ENCODE measurements at places on chromosomes 7 and 10. TPM values are rescaled to one million over a fixed set of nuclear protein-coding genes. Genes with fewer than 3 reads are reported as not detected.
A peak's percentile ranks its signal among the peaks of the same experiment; 100 is the strongest.

DNA sequence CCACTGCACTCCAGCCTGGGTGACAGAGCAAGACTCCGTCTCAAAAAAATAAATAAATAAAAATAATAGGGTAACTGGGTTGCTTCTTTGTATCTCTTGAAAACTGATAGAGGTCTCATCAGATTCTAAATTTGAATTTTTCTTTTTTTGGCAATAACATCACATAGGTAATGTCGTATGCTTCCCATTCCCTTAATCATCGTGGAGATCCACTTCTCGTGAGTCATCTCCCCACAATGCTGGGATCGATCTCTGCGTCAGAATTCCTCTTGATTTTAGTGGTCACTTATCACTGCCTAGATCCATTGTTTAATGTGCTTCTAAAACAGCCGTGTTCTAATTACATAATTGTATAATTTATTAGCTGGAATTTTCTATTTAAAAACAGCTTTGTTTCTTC lies 70.5 kb upstream of the DNAJB6 start:
- H3K36me3 ChIP-seq = peaks cover 21% of the 10 kb centered on the region
- no peak overlapping the region for H3K27ac ChIP-seq
- no peak for DNase-seq
- H3K27me3 ChIP-seq = no peaks in the 10 kb centered on the region
- no peak overlapping the region for H3K4me3 ChIP-seq

DNA sequence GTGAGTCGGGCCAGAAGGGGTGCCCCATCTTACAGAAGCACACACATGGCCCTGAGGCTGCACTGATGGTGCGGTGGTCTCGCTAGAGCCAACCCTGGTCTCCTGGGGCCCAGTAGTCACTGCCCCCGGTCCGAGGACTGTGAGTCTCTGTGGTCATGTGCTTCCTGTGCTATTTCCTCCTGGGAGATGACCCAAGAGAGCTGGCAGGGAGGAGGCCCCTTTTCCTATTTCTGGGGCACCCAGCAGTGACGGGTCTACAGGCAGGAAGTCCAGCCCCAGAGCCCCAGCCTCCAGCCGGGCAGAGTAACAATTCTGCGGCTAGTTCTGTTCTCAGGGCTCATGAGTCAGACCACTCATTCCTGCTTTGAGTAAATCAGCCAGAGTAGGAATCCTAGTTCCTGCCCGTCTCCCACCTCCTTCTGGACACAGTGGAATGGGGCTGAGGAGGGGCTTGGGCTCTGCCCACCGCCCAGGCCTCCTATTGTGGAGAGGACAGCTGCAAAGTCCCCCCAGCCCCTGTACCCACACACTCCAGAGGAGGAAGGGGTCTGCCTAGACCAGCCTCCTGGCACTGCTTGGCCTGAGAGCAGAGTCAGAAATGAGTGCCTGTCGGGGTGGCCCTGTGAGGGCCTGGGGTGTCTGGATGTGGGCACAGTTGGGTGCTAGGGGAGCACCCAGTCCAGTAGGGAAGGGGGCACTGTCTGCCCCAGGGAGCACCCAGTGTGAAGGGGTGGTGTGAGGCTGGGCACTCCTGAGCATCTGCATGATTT lies 80.5 kb upstream of the PPIF start:
- no peak overlapping the region for H3K4me3 ChIP-seq
- H3K27ac ChIP-seq = no peak overlapping the region
- DNase-seq = no peak
- no peaks in the 10 kb centered on the region for H3K36me3 ChIP-seq

DNA sequence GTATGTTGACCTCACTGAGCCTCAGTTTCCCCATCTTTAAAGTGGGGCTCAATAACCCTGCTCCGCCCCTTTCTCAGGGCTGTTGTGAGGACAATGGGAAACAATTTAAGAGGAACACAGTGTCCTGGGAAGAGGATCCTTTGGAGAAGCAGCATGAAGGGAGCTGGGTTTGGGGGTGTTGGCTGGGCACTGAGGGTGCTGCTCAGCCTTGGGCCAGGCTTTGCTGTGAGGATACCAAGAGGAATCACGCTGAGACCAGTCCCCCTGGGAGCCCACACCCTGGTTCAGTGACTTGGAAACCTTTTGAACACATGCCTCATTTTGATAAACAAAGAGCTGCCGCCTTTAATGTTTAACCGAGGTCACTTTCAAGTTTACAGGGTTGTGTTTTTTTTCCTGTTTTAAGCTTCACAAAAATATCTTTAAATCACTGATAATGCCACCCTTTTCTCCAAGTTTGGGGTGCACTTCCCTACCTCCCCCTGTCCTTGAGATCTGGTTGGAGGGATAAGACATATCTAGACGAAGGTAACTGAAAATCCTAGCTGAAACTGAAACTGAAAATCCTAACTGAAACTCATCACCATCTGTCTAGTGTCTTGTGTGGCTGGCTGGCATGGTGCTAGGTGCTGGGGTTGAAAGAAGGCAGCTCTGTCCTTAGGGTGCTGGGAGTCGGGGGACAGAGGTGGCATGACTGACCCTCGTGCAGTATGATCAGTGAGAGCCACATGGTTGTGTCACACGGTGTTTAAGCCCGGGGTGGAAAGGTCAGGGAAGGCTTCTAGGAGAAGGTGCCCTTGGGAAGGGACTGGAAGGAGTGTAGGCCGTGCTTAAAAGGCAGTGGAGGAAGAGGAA lies 27.7 kb downstream of the ZNF775 start:
- H3K27me3 ChIP-seq = no peaks in the 10 kb centered on the region
- H3K4me3 ChIP-seq = peak overlapping the region; percentile 86
- H3K27ac ChIP-seq = peak overlapping the region; percentile 93

- DNase-seq = no peak
- H3K27ac ChIP-seq = peak overlapping the region; percentile 67
Measured at GRCh38 chr10:3829156-3830050, 44.4 kb upstream of the KLF6 start.

- no peak for DNase-seq
- H3K36me3 ChIP-seq = no peaks in the 10 kb centered on the region
- no peak overlapping the region for H3K27ac ChIP-seq
- H3K4me1 ChIP-seq = no peaks in the 10 kb centered on the region
- H3K4me3 ChIP-seq = no peak overlapping the region
- no peaks in the 10 kb centered on the region for H3K27me3 ChIP-seq
Measured at GRCh38 chr10:25867321-25867720, 66.7 kb upstream of the MYO3A start.

GRCh38 chr10:36247478-36247877 lies 605.4 kb upstream of the FZD8 start:
- no peaks in the 10 kb centered on the region for H3K4me1 ChIP-seq
- H3K36me3 ChIP-seq = no peaks in the 10 kb centered on the region
- H3K27ac ChIP-seq = no peak overlapping the region
- no peak for DNase-seq
- no peaks in the 10 kb centered on the region for H3K27me3 ChIP-seq

- DNase-seq = no peak
- peaks cover 68% of the 10 kb centered on the region for H3K4me1 ChIP-seq
- H3K36me3 ChIP-seq = no peaks in the 10 kb centered on the region
- peaks cover 98% of the 10 kb centered on the region for H3K27me3 ChIP-seq
Measured at GRCh38 chr10:8044331-8044907, 10.1 kb upstream of the GATA3 start.

DNA sequence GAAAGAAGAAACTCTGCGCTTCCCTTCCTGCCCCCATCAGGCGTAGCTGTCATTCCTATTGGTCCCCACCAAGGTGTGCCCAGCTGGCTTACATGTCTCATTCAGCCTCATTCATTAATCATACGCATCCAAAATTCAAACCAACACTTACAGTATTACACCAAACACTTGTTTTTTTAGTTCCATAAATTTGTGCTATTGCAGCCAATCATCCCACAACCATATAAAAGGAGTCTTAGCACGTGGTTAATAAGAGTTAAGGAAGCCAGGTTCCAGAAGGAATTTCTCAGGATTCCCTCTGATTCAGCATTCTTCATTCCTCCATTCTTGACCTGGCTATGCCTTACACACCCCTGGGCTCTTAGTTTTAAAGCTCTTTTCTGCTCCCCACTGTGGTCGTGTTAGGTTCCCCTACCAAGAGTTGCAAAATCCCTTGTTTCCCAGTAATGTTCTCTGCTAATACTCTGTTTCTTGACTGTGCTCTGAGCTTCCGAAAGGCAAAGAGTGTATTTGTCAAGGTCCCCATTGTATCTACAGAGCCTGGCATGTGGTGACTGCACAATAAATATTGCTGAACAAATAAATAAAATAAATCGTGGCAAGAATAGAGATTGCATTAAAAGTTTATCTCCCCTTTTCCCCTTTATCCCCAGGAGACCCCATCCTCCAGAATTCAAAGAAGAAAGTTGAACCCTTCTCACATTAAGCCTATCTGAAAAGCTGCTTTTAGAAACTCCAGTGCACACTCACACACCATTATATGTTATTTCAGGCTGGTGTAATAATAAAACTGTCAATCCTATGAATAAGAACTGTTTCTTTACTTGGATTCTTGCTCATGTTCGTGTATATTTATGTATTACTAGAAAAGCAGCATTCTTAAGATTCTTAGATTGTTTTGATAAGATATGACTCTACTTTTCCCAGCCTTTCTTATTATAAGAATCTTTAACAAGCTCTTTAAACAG lies 514.4 kb downstream of the INHBA start:
- H3K27me3 ChIP-seq = no peaks in the 10 kb centered on the region
- no peak overlapping the region for H3K4me3 ChIP-seq
- DNase-seq = no peak
- H3K36me3 ChIP-seq = no peaks in the 10 kb centered on the region
- no peaks in the 10 kb centered on the region for H3K4me1 ChIP-seq

- H3K4me3 ChIP-seq = no peak overlapping the region
- no peak overlapping the region for H3K27ac ChIP-seq
Measured at GRCh38 chr7:39271402-39271801, 293.7 kb downstream of the POU6F2 start.

GRCh38 chr7:73623798-73624668 lies at the start of gene MLXIPL:
MLXIPL (minus strand) TSS chr7:73624522; CDS start chr7:73624492, 30 bp downstream.
- peak within 1 kb of the TSS; percentile 28 for H3K4me3 ChIP-seq
- peaks cover 8% of the 10 kb centered on the region for H3K4me1 ChIP-seq
- H3K27ac ChIP-seq = peak within 1 kb of the TSS; percentile 9
- no peaks in the 10 kb centered on the region for H3K36me3 ChIP-seq
- peaks cover 26% of the 10 kb centered on the region for H3K27me3 ChIP-seq

GRCh38 chr7:114606100-114606499 lies 191.5 kb downstream of the FOXP2 start:
- H3K4me1 ChIP-seq = no peaks in the 10 kb centered on the region
- H3K27me3 ChIP-seq = no peaks in the 10 kb centered on the region
- H3K4me3 ChIP-seq = no peak overlapping the region
- no peak overlapping the region for H3K27ac ChIP-seq
- no peaks in the 10 kb centered on the region for H3K36me3 ChIP-seq
- no peak for DNase-seq

DNA sequence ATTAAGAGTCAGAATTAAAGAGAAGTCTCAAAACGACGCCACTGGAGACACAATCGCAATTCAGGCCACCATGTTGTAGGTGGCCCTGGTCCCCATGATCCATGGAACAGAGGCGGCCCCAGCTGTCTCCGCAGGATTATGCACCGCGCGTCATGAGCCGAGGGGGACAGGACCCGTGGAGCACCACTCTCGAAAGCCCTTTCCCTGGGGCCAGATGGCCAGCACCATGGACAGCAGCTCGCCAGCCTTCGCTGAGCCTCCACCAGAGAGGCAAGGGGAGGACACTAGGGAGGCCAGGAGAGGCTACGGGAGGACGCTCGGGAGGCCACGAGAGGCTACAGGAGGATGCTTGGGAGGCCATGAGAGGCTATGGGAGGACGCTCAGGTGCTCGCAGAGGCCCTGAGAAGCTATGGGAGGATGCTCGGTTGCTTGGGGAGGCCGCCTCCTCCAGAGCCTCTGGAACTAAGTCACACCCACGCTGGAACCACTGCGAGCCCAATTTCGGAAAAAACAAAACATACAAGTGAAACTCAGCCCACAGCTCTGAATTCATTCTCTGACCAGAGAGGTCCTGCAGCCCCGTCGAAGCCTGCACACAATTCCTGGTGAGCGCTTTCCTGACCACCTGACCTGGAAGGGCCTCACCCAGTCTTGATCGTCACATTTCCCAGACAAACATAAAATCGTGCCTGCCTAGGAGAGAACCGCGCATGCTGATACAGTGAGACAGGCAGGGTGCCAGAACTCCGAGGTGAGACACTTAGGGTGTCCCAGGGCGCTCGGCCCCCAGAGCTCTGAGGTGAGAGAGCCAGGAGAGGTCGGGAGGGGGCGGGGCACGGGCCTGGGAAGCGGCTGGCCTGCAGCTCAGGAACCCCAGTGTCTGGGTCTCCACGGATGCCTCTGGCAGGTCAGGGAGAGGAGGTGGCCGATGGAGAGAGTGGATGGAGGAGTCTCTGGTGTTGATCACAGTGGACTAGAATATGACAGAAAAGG lies 224.4 kb downstream of the PTPRN2 start:
- H3K27ac ChIP-seq = no peak overlapping the region
- H3K27me3 ChIP-seq = no peaks in the 10 kb centered on the region
- no peak for DNase-seq

- no peaks in the 10 kb centered on the region for H3K36me3 ChIP-seq
- no peak for DNase-seq
- H3K27ac ChIP-seq = no peak overlapping the region
- H3K4me1 ChIP-seq = no peaks in the 10 kb centered on the region
Measured at GRCh38 chr7:150850273-150850672, 2.0 kb upstream of the AOC1 start.

DNA sequence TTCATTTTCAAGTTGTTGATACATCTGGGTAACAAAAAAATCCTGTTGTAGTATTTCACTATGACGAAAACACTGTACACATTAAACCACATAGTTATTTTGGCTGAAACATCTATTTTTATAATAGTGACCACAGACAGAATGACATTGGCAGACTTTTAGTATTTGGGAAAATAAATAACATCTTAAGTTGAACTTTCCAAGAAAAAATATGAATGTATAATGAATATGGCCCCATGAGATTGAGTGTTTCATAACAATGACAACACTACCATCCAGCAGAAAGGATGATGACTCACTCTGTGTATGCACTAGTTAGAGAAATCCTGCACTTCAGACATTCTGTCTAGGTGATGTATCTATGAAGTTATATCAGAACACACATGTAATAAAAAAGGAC lies 118.1 kb downstream of the SEMA3D start:
- H3K27ac ChIP-seq = no peak overlapping the region
- H3K36me3 ChIP-seq = no peaks in the 10 kb centered on the region
- DNase-seq = no peak

DNA sequence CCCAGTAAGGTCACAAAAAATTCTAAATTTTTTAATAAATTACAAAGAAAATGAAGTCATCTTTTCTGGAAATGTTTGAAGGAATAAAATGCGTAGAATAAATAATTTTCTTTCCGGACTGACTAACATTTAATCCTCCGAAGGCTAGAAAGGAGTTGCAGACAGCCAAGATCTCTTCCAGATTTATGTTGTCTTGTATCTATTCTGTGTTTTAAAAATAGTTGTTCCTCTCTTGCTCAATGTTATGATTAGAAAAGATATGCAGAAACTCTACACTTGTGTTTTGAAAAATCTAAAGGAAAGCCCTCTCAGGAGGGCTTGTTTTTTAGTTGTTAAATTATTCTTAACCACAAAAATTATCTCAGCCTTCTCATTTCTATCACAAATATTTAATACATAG lies 70.7 kb downstream of the MACC1 start:
- no peaks in the 10 kb centered on the region for H3K4me1 ChIP-seq
- H3K27ac ChIP-seq = no peak overlapping the region
- no peak overlapping the region for H3K4me3 ChIP-seq
- no peaks in the 10 kb centered on the region for H3K27me3 ChIP-seq
- no peaks in the 10 kb centered on the region for H3K36me3 ChIP-seq

Gene CCL24
- total RNA-seq = not detected

Gene C10orf120
- total RNA-seq = not detected

Gene AMZ1
- 0.07 TPM for total RNA-seq

Gene RELN
- total RNA-seq = not detected

Gene ALOX5
- 0.77 TPM for total RNA-seq

All from CD8-positive, alpha-beta memory T cell (primary cell).